ENCODE measurements at places on chromosomes 1 and 21.
A peak's percentile ranks its signal among the peaks of the same experiment; 100 is the strongest.

DNA sequence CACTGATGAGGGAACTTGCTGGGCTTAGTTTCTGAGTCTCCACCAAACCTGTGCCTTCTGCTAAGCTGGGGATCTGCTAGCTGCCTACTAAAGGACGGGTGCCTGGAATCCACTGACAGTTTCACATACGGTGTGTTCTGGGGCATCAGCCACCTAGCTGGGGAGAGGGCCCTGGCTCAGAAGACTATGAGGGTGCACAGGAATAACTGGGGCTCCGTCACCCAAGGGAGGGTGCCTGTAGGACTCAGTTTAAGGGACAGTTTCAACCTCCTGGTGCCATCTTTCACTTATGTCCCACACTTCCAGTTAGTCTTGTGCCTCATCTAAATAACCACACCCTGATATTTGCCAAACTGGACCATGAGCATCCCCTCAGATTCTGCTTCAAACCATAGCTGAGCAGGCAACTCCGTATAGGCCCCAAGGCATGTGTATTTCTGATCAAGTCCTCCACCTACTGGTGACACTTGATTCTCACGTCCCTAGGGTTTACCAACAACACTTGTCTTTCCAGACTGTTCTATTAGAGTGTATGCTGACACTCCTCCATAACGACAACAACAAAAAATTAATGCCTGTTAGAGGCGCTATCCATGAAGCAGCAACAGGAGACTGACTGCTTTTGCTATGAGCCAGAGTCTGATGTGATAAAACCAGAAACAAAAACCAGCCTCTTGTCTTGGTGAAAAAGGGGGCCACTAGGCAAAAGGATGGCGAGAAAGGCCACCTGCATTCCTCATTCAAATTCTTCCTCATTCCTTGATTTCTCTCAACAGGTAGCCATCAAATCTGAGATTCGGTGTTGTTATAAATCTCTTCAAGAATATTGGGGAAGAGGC lies 55.0 kb upstream of the PAXBP1 start:
- DNase-seq: peak; percentile 88

GRCh38 chr1:56300836-56301235 lies 278.5 kb downstream of the PLPP3 start:
- DNase-seq: no peak

GRCh38 chr21:41429305-41429704 lies 3.3 kb downstream of the MX1 start:
- DNase-seq: no peak

DNA sequence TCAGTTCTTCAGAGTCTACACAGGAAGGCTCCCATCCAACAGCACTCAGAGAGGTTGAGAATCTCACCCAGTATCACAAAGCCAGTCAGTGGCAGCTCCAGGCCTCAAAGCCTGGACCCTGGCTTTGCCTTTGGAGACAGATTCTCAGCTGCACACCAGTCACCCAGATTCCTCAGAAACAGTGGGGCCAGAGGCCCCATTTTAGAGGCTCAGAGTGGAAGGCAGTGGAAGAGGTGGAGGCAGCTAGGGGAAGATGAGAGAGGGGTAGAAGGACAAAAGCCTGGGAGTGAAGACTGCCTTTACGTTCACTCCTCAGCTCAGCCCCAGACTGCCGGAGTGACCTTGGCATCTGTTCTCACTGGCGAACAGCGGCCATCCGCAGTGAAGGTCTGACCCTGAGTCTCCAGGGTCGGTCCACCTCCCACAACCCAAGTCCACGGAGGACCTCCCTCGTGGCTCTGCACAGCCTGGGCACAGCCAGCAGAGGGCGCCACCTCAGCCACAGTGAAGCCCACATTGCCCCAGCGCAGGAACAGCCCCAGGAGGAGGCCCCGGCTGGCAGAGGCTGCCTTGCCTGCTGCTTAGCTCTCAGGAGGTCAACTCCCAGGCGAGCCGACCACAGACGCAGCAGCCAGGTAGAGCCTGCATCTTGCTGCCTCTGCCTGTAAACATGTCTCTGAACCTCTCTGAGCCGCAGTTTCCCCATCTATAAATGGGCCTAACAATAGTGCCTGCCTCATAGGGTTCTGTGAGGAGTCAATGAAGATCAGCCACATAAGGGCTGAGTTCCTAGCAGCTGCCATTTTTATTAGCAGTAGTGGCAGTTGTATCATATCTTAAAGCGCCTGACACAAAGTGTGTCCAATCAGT lies 5.9 kb upstream of the FNDC5 start:
- DNase-seq: peak; percentile 68

- DNase-seq: no peak
Observed at GRCh38 chr1:211783897-211784296, 46.7 kb downstream of the LPGAT1 start.

- no peak for DNase-seq
Observed at GRCh38 chr1:57376041-57376440, 47.8 kb downstream of the DAB1 start.

- no peak for DNase-seq
Observed at GRCh38 chr1:156845953-156846545, 12.9 kb downstream of the INSRR start.

DNA sequence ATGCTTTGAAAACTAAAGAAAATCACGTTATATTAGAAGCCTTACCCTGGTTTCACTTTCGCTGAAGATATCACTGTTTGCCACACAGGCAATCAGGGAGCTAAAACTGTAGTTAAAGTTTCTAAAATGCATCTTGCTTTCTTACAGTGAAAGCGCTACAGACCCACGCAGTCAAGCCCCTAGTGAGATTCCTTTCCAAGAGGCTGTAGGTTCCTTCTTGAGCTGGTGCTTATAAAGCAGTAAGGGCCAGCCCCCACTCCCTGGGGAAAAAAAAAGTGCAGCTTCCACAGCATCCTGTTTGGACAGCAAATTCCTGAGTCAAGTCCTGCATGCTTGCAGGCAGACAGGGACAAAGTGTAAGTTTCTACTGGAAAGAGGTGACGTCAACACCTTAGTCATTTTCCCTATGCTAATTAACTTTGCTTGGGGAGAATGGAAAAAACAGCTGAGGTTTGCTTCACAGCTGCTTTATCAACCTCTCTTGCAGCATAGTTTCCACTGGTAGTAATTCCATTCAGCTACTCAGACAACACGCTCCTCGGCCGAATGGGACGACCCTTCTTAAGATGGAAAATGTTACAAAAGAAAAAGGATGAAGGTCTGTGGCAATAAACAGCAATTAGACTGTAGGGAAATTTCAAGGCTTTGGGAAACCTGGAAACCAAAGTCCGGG lies 14.7 kb upstream of the KCNE1 start:
- no peak for DNase-seq

DNA sequence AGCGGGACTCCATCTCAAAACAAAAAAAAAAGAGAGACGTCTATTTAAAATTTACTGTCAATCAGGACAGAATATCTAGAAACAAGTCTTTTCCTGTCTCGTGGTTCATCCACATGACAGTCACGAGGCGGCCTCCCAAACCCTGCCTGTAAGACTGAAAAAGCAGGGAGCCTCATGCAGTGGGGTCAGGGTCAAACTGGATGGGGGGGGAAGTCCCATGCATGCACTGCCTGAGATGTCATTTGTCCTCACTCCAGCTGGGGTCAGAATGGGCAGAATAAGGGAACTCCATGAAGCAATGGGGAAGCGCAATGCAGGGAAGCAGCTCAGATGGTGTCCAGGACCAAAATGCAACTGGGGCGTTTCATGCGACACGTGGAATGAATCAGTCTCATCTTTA lies 85.5 kb downstream of the PIK3CD start:
- DNase-seq: no peak
